Stimulated activated CD4-positive, alpha-beta T cell treated with anti-CD3 and anti-CD28 coated beads, Interleukin-15, amount 100 ng/mL, for 24 hours (primary cell): ENCODE measurements at places on chromosomes 3 and 15.

- no peak for DNase-seq
Observed at GRCh38 chr3:181264486-181264885, 274.9 kb upstream of the DNAJC19 start.

DNA sequence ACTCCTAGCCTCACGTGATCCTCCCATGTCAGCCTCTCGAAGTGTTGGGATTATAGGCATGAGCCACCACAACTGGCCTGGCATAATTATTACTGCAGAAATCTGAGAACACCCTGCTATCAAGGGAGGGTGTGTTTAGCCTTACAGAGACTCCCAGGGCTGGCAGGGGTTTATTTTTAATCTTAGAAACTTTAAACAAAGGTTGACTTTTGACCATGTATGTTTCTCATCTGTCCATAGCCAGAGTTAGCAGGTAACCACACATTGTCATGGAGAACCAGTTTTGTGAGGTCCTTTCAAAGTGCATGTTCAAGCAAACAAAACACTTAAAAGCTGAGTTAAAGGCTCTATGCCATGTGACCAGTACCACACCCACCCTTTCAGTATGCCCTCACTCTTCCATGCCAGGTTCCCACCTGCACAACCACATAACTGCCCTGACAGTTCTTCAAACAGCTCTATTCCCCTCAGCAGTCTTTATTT lies 11.1 kb downstream of the SIAH2 start:
- no peak for DNase-seq

DNA sequence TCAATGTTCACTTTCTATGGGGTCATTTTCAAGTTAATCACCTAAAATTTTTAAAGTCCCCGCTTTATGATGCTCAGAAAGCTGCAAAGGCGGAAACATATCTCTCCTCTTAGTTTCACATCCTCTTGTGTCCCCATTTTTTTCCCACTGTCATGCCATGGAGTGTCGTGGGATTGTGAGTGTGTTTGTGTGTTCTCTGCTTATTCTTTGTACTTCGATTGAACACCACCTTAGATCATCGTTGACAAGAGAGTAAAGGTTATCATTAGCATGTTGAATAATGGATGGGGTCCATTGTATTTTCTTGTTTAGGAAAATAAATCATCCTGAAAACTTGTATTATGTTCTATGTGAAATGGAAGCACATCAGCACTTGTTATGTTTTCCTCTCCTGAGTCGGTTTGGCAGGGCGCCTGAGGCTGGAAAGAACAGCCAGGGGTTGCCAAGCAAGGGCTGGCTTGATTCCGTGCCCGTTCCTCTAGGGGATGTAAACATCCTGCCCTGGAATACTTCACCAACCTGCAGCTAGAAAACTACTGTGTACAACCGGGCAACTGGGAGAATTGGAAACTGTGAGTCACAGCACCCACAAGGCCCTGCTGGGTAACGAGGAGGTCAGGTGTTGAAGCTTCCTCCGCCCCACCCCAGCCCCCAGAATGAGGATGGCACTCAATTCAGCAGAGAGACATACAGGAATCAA lies 67.2 kb downstream of the EIF4E3 start:
- peak; percentile 14 for DNase-seq

DNA sequence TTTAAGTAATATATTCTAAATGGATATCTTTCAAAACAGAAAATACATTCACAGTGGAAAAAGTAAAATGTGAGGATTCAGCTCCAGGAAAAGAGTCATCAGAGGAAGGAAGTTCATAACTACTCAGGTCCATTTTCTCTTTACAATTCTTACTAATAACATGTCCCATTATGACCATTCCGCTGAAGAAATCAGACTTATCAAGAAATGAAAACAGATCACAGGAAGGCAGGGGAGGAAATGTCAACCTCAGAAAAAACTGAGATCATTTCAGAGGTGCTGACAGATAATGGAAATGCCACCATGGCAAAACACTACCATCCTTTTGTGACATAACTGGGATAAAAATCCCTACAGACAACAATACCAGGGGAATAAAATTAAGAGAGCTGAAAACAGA lies 139.5 kb downstream of the MAGI1 start:
- no peak for DNase-seq

GRCh38 chr3:139225548-139225947 lies 118.3 kb upstream of the MRPS22 start:
- no peak for DNase-seq

DNA sequence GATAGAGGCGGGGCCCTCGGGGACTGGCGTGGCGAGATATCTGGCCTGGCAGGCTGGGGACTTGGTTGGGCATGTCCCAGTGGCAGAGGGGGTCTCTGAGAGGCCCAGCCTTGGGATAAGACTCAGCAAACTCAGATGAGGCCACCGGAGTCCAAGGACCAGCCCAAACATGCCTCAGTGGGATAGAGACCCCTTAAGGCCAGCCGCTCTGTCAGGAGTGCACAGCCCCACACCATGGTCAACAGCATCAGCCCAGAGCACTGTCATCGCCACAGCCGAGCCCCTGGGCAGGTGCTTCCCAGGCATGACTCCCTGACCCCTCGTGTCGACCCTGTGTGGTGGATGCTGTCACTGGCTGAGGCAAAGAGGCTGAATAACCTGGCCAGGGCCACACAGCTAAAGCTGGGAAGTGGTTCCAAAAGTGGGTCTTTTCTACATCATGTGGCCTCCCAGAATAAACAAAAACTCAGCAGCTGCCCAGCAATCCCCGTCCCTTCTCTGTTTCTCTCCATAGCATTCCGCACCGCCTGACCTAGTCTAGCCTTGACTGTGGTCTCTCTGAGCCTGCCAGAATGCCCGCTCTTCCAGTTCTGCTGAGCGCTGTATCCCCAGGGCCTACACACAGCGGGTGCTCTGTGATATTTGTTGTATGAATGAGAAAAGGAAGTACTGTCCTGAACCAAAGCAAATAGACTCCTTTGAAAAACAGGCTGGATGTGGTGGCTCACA lies 15.1 kb downstream of the CTSH start:
- DNase-seq = no peak

DNA sequence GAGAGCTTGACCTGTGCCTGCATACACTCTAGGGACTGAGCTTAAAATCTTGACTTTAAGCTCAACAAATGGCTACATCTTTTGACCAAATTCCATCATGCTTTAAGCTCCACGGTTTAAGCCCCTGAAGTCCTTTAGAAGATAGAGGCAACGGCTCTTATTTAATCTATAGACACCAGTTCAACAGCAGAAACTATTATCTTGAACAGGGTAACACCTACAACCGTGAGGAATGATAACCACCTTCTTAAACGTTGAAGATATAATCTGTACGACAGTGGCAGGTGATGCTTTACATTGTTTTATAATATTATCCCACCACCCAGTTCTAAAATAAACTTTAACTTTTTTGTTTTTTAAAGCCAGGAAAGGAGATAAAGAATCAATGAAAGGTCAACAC lies 1007.8 kb downstream of the FHIT start:
- no peak for DNase-seq

GRCh38 chr3:25500706-25501210 lies 72.7 kb downstream of the RARB start:
- no peak for DNase-seq

- DNase-seq = no peak
Observed at GRCh38 chr3:56295161-56295560, 173.1 kb downstream of the ERC2 start.

DNA sequence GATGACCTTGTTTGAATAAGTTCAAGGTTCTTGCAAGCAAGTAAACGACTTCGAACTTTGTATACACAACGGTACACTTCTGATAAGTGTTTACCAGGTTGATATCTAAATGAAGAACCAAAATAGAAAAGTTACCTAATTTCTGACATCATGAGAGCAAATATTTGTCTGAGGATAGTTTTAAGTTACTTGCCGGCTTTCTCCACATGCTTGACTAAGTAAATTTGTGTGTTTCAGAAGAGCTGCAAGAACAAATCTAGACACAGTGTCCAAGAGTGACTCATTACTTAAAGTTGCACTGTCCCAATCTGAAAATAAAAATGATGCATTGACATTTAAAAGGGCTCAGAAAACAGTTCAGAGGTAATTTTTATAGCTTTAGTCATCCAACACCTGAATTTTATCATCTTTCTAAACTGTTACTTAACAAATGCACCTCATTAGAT lies 115.1 kb downstream of the HERC1 start:
- DNase-seq = no peak

- DNase-seq = no peak
Observed at GRCh38 chr3:139518306-139518705, 21.2 kb downstream of the RBP1 start.

DNA sequence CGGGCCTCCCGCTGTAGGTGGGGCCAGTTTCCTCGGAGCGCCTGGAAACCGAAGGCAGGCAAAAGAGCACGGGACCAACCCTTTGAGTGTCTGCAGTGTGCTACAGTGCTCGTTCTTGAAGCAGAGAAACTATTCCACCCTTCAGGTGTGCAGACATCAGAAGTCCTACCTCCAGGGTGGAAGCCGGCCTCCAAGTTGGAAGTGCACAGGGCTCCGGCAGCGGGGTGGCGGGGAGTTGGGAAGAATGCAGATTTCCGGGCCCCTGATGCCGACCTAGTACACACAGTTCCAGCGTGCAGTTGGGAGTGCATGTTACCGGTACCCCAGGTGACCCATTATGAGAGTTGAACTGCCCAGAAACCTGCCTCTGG lies 3.0 kb downstream of the KLF13 start:
- DNase-seq = no peak

DNA sequence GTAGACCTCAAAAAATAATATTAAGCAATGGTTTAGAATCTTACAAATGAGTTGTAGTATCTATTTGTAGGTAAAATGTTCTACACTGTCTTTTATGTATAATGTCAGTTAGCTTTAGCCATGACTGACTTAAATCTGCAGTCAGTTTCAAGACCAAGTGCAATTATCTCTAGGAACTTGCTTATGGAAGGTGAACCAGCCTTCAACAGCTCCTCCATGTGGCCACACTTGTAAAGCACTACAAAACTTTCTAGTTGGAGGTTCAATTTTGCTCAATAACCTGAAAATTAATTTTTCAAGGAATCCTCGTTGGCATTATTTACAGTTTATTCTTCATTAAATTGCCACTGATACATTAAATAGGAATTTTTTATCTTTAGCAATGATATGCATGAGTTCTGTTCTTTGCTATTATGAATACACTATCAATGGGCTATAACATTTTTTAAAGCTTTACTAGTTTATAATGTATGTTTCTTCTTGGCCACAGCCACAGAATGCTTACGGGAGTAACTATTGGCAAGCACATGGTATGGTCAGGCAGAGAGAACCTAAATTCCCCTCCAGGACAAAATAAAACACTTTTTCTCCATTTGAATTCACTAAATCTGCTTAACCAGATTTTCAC lies 315.3 kb upstream of the UBE2E2 start:
- peak; percentile 7 for DNase-seq

- no peak for DNase-seq
Observed at GRCh38 chr3:149806171-149806778, 6.7 kb upstream of the RNF13 start.

GRCh38 chr15:74893627-74894026 lies 3.8 kb downstream of the MPI start:
- DNase-seq = no peak

GRCh38 chr3:60055765-60056164 lies 1005.9 kb upstream of the CFAP20DC start:
- DNase-seq = peak; percentile 23

- no peak for DNase-seq
Observed at GRCh38 chr3:151395806-151396205, 11.3 kb upstream of the P2RY12 start.

DNA sequence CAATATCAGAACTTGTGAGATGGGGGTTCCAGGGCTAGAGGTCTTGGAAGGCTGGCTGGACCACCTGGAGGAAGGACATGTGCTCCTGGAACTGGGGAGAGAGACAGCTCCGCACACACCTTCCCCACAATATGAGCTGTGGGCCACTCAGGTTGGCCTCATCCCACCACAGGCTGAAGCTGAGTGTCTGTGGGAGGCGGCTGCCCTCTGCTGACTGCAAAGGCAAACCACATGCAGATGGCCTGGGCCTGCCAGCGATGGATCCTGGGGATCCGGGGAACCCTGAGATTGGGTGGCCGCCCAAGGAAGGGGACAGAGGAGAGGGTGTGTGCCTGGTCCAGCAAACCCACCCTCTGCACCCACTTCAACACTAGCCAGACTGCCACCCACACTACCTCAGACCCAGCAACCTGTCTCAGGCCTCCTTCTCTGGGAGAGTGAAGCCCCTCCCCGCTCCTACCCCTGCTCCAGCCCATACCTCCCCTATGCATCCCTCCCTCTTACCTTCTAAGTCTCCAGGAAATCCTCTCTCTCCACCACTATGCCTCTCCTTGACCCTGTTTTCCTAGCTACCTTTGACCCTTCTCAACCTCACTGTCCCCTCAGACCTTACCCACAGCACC lies 44.8 kb downstream of the CYP11A1 start:
- DNase-seq = peak; percentile 72

- DNase-seq = no peak
Observed at GRCh38 chr15:68186671-68187397, 18.3 kb downstream of the CALML4 start.

DNA sequence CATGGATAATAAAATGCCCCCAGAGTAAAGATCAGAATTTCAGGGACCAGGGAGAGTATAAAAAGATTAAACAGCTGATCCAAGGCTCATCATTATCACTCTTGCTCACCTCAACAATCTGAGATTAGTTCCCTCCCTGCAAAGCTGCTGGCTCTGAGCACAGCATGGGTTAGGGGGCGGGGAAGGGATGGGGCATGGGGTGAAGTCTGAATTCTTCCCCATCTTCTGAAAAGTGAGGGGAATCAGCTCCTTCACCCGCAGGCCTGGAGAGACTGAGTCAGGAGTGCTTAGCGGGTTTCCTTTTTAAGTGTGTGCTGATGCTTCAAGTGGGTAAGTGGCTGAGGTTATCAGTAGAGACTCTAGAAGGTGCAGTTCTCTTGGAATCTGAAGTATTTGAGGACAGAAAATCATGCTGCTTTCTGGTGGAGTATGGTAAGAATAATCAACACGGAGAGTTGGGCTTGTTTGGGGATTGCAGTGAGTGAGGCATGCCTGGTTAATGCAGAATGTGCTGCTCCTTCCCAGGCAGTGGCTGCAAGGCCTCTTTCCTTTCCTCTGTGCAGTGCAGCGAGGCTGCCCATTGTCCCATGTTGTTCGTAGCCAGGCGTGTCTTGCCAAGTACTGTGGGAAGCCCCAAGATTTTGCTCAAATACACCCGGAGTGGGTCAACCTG lies 59.2 kb upstream of the TRAK1 start:
- no peak for DNase-seq
